Right cardiac atrium (tissue), 5 donors: ENCODE measurements at places on chromosomes 1 and 21. TPM values are rescaled to one million over a fixed set of nuclear protein-coding genes. Genes with fewer than 3 reads are reported as not detected.

Gene EXTL1
- total RNA-seq = 2.4 TPM

Gene RORC
- total RNA-seq = 6.6 TPM

Gene DUSP12
- 7.1 TPM for total RNA-seq

Gene EDARADD
- total RNA-seq = 0.40 TPM

Gene REN
- 2.9 TPM for total RNA-seq

Gene SPATA1
- 2.5 TPM for total RNA-seq

- peak; percentile 23 for DNase-seq
Observed at GRCh38 chr1:199113265-199113869, 474.5 kb downstream of the PTPRC start.

DNA sequence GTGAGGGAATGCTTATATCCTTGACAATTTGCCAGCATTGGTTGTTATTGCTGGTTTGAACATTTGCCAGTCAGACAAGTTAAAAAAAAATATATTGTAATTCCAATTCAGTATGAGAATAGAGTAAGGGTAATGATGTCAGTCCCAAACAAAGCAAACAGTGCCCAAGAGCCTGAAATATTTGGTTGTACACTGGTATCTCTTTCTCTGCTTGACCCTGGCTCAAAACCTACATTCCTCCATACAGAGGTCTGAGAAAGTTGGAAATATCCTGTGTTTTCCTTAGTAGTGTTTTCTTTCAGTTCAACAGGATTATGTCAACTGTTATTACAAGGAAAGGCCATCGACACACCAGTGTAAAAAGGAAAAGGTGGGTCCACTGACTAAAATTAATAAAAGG, 145.6 kb downstream of the MRPL39 start:
- no peak for DNase-seq

DNA sequence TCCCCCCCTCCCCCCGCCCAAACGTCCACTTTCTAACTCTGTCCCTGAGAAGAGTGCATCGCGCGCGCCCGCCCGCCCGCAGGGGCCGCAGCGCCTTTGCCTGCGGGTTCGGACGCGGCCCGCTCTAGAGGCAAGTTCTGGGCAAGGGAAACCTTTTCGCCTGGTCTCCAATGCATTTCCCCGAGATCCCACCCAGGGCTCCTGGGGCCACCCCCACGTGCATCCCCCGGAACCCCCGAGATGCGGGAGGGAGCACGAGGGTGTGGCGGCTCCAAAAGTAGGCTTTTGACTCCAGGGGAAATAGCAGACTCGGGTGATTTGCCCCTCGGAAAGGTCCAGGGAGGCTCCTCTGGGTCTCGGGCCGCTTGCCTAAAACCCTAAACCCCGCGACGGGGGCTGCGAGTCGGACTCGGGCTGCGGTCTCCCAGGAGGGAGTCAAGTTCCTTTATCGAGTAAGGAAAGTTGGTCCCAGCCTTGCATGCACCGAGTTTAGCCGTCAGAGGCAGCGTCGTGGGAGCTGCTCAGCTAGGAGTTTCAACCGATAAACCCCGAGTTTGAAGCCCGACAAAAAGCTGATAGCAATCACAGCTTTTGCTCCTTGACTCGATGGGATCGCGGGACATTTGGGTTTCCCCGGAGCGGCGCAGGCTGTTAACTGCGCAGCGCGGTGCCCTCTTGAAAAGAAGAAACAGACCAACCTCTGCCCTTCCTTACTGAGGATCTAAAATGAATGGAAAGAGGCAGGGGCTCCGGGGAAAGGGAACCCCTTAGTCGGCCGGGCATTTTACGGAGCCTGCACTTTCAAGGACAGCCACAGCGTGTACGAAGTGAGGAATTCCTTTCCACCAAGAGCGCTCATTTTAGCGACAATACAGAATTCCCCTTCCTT, 158.1 kb downstream of the RUNX1 start:
- peak; percentile 47 for DNase-seq

DNA sequence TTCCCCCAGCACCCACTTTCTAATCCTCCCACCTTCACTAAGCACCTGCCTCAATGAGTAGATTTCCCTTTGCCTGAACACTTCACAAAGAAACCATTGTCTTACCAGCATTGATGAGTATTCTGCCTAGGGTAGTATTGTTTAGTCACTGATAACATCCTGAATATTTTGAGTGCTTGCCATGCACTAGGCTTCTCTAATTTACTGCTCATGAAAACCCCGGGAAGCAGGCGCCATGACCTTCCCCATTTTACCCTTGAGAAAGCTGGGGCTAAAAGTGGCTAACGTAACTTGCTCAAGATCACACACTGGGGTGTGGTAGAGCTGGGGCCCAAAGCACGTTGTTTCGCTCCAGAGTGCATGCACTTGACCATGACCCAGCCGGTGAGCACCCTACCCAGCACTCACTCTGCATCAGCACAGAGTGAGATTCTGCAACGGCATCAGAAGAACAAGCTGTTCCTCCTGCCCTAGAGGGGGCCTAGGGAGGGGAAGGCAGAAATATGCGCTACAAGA, 10.6 kb upstream of the F3 start:
- peak; percentile 21 for DNase-seq

- no peak for DNase-seq
Observed at GRCh38 chr1:196873385-196873784, 14.5 kb upstream of the CFHR4 start.

- no peak for DNase-seq
Observed at GRCh38 chr1:11985851-11986250, 5.6 kb downstream of the MFN2 start.

DNA sequence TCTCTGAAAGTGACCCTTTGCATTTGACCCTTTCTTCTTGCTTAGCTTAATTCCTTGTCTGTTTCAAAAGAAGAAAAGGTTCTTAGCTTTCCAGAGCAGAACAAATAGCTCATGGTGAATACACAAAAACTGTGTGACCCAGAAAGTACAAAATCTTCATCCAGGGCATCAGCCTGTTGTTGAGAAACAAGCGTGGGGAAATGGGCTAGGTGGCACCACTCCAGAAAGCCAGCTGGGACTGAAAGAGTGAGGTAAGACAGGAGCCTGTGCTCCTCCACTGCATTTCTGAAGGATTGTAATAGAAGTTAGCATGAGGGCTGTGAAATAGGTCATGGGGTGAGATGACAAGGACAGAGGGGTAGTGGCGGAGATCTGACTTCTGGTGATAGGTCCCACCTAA, 45.8 kb downstream of the CYP2J2 start:
- DNase-seq = peak; percentile 69

DNA sequence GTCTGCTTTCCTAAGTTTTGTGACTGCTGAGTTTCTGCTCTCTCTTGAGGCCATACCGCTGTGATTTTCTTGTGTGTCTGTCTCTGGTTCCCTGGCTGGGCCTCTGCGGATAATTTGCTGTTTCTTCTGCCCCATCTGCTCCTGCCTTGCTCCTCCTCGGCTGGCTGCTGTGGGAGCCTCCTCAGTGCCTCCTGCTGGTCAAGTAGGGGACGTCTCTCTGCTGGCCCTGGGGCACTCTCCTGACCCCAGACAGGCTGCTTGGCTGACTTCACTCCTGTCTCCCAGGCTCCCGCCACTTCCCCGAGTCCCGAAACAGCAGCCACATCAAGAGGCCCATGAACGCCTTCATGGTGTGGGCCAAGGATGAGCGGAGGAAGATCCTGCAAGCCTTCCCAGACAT, 28.5 kb downstream of the ETNK2 start:
- DNase-seq = no peak

GRCh38 chr1:6205849-6206519, at the start of gene RNF207:
Gene RNF207, plus strand, starts transcription at chr1:6206119. Its CDS starts 417 bp downstream, at chr1:6206536.
- peak; percentile 85 for DNase-seq

DNA sequence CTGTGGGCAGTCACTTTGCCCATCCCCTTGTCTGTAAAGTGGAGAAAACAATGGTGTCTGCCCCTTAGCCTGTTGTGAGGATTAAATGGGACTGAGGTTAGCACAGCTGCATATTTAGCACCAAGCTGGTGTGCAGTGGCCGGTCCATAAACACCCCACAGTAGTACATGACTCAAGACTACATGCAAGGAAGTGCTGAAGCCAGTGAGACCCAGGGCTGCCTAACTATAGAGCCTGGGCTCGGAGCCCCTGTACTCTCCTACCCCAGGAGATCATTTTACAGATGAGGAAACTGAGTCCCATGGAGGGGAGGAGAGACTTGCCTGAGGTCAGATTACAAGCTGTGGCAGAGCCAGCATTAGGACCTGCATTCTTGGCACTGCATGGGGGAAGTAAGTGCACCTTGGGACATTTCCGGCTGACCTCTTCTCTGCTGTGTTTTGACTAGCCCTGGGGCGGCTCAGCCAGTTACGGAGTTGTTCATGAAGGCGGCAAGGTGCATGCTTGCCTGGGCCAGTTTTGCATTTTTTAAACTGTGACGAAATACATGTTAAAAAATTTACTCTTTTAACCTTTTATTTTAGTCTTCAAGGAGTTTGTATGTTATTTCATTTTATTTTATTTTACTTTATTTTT, 3.2 kb downstream of the SERINC2 start:
- no peak for DNase-seq
